ENCODE measurements at places on chromosomes 5 and 9.

DNA sequence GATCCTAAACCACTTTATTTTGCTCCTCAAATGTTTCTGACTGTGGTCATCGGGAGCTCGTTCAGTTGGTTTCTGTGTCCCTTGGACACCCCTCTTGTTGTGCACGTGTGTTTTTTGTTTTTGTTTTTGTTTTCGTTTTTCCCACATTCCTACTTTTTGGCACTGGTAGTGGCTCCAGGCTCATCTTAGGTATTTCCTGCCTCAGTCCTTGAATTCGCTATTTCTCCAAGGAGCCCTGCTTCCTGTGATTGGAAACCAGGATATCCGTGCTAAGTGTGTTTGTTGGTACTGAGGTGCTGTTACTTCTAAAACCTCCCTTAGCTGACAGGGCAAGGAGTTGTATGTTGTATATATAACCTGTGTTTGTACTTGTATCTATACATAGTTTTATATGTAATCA, 5.9 kb downstream of the HMCN2 start:
- DNase-seq = no peak

GRCh38 chr9:2816476-2817141, 27.3 kb downstream of the PUM3 start:
- no peak for DNase-seq

- no peak for DNase-seq
Measured at GRCh38 chr9:34197756-34198711, 19.2 kb downstream of the UBAP1 start.

DNA sequence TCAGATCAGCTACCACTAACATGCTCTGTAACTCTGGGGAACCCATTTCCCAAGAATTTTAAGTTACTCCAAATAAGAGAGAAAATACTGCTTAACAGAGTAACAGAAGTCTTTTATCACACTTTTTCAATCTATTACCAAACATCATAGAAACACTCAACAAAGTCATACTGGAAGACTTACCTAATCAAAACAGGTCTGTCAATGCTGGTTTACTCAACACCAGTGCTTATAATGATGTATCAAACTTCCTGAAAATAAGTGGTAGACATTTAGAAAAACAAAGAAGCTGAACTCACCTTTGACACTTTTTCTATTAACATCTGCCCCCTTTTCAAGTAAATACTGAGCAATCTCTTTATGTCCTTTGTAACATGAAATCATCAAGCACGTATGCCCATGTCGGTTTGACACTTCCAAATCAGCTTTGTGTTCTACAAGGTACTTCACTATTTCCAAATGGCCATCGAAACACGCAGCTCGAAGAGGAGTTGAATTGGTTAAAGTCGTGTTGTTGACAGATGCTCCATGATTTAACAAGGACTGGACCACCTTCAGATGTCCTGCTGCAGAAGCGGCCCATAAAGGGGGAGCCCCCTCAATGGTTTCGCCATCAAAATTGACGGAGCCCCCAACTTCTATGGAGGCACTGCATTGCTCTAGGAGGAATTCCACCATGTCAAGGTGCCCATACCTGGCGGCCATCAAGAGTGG, 1.8 kb downstream of the FEM1C start:
- no peak for DNase-seq

DNA sequence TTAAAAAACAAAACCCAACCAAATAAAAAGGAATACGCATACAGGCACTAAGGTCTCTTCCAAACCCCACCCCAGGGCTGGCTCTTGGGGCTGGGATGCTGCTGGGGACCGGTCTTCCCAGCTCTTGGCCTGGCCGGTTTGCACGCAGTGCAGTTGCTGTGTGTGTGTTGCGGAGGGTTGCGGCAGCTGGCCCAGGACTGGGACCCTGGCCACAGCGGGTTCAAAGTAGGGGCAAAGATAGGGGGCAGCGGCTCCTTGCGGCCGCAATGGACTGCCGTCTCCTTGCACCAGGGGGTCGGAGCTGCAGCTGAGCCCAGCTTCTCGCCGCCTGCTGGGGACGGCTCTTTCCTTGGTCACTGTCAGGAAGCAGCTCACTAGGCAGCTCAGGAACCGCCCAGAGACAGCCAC, 5.0 kb downstream of the DMRT3 start:
- DNase-seq = no peak

DNA sequence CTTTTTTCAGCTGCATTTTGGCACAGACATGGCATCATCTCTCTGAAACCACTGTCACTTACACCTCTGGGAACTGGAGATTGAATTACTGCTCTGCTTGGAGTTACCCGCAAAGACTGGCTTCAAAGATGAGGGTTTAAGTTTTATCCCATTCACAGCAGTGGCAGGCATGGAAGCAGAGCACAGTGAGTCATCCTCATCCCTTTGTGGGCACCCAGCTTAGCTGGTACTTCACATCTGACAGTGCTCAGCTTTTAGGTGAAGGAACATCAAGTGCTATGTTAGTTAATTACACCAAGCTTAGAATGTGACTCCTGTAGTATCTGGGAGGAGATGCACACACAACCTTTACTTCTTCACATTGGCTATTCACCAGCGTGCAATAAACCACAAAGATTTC, 24.8 kb upstream of the ALDH1A1 start:
- no peak for DNase-seq

DNA sequence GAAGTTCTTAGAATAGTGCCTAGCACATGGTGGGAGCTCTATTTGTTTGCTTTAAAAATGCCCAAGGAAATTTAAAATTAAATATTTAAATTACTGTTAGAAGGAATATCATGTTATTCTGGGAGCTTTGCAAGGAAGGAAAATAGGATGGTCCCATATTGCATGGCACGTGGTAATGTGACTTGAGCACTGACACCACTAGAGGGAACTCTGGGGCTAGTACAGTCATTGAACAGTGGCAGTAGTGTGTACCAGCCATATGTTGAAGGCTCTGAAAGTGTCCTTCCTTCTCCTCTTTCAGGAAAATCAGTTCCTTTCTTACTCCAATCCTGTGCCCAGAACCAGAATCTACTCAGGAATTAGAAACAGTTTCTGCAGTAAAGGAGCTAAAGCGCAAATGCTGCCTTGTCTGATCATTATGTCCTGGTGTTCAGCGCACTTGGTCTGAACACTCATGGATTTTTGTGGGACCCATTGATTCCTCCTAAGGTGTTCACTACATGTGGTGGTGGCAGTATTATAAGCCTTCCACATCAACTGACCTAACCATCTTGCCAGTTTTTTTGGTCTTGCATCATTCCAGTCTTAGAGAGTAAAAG, 54.1 kb downstream of the GDA start:
- DNase-seq = peak; percentile 42

- DNase-seq = no peak
Measured at GRCh38 chr9:131395157-131396098, 1.5 kb downstream of the PRRC2B start.

GRCh38 chr5:28403846-28404245, 1365.5 kb upstream of the CDH9 start:
- DNase-seq = no peak

DNA sequence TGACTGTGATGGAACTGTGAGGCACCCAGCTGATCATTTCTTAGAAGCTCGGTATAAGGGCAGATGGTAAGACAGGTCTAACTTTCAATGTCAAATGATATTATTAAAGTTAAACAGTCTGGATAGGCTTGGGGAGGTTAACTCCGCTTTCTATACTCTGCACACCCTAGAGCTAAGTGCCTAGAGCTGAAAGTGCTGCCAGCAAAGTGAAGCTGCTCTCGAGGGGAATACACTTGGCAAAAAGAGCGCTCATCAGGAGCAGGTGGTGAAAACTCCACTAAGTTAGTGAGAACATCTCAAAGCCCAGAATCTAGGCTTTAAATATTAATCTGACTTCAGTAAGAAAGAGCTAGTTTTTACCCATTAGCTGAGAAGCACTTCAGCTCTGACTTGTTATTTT, 349.6 kb upstream of the SLC30A5 start:
- no peak for DNase-seq

GRCh38 chr5:15914638-15915037, 265.0 kb downstream of the MARCHF11 start:
- DNase-seq = no peak

- DNase-seq = peak; percentile 7
Measured at GRCh38 chr9:21434202-21435014, 5.8 kb upstream of the IFNA1 start.

DNA sequence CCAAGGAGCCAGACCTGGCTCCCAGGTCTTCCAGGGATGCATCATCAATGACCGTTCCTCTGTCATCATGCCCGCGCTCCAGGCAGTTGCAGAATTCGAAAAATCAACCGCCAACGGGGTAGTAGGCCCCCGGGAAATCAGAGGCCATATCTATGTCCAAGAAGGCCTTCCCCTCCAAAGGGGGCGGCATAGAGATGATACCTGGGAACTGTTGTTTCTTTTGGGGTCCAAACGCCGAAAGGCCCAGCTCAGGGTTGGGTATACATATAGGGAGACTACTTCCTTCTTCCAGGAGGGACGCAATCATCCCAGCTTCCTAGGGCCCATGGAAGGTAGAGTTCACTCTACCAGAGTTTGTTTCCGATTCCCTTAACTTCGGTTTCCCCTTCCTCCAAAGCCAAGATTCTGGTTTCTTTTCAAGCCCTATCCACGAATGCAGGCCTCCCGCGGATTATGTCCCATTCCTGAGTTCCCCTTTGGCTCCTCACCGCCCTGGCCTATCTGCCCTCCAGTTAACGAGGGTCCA, 754 bp downstream of the DCAF12 start:
- no peak for DNase-seq

DNA sequence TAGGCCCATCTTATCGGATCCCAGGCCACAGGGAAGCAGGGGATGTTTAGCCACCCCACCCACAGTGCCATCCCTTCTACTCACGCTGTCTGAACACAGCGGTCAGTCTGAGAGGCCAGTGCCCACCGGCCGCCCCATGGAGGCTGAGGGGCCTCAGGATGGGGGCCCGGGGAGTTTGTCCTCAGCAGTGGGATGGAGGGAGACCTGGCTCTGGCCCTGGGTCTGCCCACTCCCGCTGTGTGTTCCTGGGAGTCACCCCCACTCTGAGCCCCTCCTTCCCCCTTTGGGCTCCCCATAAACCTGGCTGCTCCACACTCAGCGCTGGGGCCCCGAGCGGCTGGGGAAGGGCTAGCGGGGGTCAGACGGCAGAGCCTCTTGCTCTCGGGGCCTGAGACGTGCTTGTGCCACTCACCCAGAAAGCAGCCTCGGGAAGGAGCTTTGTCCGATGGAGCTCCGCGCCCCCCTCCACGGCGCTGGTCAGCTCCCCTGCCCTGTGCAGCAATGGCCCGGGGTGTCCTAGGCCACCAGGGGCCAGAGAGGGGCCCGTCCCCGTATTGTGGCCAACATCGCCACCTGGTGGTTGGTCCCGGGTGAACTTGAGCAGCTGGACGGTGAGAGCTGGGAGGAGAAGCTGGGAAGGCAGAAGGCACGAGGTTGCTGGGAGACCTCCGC, 10.9 kb upstream of the LAMC3 start:
- DNase-seq = peak; percentile 90

DNA sequence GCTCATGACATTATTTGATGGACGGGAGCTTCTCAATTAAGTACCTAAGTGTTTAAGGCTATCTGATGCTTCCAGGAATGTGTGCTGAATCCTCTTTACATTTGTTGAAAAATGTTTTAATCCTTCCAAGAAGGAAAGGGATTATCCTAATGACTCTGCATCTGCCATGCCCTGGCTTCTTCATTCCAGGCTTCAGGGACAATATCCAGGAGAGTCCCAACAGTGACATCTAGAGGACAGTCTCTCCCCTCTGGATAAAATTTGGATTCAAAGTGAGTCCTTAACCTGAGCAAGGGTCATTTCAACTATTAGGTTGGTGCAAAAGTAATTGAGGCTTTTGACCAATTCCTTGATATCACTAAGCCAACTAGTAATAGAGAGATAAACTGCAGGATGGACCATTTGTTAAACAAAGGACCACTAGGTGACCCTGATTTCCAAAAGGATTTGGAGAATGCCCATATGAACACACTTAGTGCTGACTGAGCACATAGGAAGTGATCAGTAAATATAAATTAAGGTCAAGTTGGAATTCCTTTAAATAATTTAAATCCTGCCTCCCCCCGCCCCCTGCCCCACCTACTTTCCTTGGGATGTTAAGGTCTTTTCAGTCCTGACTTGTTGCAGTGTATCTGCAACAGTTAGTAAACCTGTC, 19.1 kb downstream of the TNFSF8 start:
- peak; percentile 45 for DNase-seq

DNA sequence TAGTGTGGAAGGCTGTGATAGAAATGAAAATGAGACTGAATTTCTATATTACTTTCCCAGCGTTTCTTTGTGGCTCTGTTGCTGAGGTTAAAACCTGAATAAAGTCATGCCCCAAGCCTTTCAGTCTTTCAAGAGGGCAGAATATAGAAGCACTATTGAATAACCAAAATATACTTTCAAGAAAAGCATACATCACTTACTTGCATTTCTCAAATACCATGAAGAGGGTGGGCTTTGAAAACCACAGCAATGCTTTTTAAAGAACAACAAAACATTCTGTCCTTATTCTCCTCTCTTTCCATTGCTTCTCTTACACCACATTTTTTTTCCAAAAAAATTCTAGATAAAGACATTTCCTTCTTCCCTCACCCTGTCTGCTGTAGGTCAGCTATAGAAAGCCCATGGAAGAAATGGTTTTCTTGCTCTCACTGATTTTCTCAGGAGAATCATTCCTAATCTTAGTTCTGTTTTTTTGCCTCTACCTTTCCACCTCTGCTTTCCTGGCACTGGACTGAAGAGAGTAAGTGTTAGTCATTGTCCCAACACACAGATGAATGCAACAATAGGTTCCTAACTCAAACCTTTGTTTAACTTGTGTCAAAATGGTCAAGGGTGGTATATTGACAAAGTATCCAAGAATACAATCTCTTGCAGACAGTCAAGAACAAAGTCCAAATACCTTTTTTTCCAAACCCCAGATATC, 51.6 kb downstream of the NUDT12 start:
- DNase-seq = no peak

GRCh38 chr5:145723516-145723915, 111.6 kb downstream of the PRELID2 start:
- no peak for DNase-seq

- DNase-seq = no peak
Measured at GRCh38 chr5:101605700-101606099, 690.4 kb downstream of the SLCO4C1 start.

DNA sequence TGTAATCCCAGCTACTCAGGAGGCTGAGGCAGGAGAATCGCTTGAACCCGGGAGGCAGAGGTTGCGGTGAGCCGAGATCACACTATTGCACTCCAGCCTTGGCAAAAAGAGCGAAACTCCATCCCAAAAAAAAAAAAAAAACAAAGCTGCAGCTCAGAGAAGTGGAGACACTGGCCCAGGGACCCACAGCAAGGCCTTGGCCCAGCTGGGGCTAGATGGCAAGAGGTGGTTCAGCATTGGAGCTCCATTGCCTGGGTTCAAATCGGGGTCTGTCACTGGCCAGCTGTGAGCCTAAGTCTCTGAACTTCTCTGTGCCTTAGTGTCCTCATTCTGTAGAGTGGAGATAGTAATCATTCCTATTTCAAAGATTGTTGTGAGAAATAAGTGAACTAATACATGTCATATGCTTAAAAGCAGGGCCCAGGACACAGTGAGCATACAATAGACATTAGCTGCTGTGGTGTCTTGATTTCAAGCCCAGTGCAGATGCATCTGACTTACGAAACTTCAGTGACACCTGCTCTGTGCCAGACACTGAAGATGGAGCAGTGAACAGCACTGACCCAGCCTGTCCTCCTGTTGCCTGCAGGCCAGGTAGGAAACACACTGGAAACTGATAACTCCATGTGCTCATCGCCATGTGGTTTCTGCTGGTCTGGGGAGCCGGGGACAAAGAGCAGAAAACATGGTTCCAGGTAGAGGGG, 127.7 kb downstream of the C9orf50 start:
- no peak for DNase-seq

- no peak for DNase-seq
Measured at GRCh38 chr5:150505041-150505511, 2.9 kb upstream of the NDST1 start.

GRCh38 chr9:75775966-75776691, 114.3 kb upstream of the PCSK5 start:
- no peak for DNase-seq

- DNase-seq = no peak
Measured at GRCh38 chr9:15231788-15232635, 75.0 kb downstream of the TTC39B start.

All from HTR-8/SVneo (cell line).